ENCODE measurements at places on chromosomes 2 and 18.

- no peak for DNase-seq
Observed at GRCh38 chr2:83949361-83949760, 509.7 kb downstream of the SUCLG1 start.

GRCh38 chr2:44996356-44996755 lies 12.9 kb downstream of the SIX2 start:
- no peak for DNase-seq

- DNase-seq: no peak
Observed at GRCh38 chr18:76850112-76850511, 27.8 kb downstream of the ZNF236 start.

DNA sequence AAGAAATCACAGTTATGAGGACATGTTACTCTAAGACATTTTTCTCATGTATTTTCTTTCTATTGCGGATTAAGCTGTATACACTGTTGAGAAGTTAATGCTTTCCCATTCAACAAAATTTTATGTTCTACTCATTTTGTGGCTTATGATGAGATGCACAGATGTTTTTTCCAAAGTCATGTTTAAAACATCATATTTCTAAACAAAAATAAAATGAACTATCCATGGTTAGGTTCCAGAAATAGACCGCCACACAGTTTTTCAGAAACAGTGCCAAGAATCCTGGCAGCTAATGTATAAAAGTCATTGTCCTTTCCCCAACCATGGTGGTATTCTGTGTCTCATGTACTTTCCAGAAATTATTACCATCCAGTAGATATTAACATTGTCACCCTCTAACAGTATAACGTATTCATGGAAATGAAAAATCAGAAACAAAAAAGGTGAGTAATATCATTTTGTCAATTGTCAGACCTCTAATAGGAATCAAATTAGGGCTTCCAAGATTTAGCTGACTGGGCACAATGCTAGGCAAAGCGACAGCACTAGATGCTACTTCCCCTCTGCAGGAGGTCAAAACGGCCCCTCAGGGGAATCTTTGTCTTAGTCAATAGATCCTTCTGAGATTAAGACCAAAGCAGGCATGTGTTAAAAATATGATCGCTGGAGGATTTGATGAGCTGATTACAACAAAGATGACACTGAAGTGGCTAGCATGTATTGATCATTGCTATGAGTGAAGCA lies 54.4 kb upstream of the ZNF397 start:
- DNase-seq: no peak

GRCh38 chr18:33369711-33370449 lies 70.6 kb downstream of the CCDC178 start:
- DNase-seq: no peak

GRCh38 chr2:32715391-32715841 lies 87.6 kb downstream of the TTC27 start:
- no peak for DNase-seq

GRCh38 chr2:202035089-202035940 lies 1.7 kb downstream of the FZD7 start:
- DNase-seq: no peak

GRCh38 chr2:178297091-178297411 lies 102.7 kb downstream of the OSBPL6 start:
- no peak for DNase-seq

DNA sequence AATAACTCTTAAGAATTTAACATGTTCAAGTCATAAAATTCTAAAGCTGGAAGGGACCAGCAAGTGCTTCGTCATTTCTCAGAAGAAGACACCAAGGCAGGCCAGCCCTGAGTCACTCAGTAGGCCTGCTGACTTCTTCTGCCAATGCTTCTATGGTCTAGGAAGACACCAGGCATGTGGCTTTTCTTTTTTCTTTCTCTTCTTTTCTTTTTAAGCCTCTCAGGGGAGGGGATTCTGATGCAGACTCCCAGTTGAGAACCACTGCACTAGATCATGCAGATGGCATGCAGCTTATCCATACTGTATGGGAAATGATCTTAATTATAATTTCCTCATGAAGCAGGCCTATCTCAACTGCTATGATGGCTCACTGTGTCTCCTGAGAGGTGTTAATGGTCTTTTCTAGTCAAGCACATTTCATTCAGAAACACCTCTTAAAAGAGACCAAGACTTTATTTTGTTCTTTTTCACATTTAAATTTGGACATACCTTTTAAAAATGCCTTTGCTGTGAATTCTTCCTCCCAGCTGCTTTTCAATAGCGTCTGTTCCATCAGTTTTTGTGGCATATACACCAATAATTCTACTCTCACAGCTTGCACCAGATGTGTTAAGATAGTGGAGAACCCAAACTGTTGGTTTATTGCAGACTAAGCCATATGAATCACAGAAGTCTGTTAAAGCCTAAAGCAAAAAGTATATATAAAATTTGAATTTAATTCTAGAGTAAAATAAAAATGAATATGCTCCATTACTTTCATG lies 11.3 kb downstream of the KCTD18 start:
- no peak for DNase-seq

DNA sequence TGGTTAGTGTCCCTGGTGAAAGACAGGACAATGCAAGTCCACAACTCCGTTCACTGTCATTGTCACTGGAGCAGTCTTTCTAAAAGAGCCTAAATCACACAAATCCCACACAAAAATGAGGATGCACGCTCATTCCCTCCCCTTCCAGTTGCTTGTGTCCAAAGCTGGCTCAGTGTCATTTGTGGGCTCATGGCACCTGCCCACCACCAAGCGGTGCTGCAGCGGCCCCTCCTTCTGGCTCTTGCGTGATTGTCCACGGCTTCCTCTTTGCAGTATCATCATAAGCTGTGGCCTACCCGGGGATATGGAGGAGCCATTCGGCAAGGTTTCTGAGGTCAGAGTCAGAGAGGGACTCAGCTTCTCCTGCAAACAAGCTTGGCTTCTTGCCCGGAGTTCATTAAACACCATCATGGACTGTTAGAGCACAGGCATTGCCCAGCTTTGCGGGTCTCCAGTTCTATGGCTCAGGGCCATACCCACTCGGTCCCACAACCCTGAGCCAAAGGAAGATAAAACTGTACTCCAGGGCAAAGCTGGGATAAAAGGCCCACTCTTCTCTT lies 179.4 kb upstream of the AGAP1 start:
- no peak for DNase-seq

DNA sequence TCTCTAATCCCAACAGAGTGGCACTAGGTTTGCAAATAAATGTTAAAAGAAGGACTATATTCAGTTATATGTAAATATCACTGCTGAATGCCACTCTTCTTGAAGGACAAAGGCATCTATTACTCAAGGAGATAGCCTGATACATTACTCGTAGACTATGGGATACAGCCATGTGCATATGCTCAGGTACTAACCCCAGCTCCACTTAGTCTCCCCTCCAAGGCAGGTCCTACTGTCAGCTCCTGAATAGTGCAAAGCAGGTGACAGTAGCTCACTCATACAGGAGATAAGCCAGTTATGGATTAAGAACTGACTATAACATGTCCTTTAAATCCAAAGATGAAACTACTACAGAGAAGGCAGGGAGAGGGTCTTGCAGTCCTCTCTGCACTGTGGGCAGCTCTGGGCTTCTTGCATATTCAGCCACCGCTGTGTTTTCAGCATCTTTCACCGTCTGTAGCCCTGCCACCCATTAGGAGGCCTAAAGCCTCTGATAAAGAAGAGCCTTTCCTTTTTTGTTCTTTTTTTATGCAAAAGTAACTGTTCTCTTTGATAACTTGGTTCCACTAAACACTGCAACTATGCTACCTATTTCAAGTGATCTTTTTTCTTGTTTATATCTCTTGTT lies 135.1 kb upstream of the EPB41L3 start:
- no peak for DNase-seq

All from bone marrow (tissue), 2 donors.